ENCODE measurements at places on chromosomes 11 and 22. TPM values are rescaled to one million over a fixed set of nuclear protein-coding genes. Genes with fewer than 3 reads are reported as not detected.

GRCh38 chr11:132361011-132361550 lies 990.7 kb downstream of the NTM start:
- DNase-seq: no peak

DNA sequence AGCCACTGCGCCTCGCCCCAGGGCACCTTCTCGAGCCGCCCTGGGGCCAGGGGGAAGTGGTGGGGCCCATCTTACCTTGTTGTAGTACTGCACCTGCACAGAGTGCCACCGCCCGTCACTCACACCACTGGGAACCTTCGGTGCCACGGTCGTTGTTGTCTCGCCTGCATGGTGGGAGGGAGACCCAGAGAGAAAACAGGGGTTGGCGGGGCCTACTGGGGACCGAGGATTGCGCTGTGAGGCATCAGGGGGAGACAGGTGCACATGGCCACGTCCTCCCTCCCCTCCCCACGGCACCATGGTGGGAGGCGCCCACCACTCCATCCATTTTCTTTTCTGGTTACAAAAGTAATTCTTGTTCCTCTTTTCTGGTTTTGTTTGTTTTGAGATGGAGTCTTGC lies 97.8 kb downstream of the TRMU start:
- DNase-seq: no peak

GRCh38 chr11:8810540-8811301 lies 100.3 kb upstream of the AKIP1 start:
- no peak for DNase-seq

GRCh38 chr11:120511820-120512738 lies 531 bp downstream of the GRIK4 start:
- DNase-seq: peak; percentile 41

DNA sequence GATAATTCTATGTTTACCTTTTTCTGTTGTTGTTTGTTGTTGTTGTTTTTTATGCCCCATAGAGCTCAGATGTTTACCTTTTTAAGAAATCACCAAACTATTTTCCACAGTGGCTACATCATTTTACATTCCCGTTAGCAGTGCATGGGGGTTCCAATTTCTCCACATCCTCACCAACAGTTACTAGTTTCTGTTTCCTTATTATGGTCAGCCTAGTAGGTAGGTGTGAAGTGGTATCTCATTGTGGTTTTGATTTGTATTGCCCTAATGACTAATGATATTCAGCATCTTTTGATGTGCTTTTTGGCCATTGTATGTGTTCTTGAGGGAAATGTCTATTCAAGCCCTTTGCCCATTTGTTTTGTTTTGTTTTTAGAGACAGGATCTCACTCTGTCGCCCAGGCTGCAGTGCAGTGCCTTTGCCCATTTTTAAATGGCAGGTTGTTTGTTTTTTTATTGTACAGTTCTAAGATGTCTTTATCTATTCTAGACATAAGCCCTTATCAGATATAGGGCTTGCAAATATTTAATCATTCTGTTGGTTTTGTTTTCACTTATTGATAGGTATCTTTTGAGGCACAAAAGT lies 27.5 kb downstream of the CHEK2 start:
- DNase-seq: no peak

DNA sequence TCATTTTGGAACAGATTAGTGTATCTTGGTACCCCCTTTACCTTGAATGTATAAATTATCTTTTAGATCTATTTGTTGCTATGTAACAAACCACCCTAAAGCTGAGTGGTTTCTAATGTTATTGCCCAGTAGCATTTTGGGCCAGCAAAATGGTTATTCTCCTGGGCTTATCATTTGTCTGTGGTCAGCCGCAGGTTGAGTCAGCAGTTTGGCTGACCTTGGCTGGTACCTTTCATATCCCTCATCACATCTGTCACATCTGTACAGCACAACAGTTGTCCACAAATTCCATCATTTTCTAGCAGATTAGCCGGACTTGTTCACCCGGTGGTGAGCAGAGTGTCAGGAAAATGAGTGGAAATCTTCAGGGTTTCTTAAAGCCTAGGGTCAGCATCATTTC lies 588.5 kb upstream of the ARHGAP42 start:
- no peak for DNase-seq

DNA sequence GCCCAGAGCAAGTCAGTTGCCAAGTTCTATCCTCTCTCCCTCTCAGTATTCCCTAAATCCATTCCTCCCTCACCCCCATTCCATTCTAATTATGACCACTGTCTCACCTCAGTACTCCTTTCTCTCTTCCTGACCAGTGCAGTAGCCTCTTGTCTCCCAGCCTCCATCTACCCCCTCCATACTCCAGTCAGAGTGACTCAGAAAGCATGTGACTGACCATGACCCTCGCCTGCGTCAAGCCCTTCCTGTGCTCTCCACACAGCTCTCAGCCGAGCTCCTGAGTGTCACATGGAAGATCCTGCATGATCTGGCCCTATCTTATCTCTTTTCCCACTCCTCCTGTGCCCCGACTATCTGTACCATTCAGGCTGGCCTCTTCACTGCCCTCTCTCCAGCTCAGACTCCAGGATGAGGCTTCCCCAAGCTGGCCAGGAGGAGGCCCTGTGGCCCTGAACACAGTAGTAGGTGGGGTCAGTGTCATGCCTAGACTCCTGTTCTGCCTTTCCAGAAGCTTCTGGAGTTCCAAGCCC lies 42.6 kb downstream of the NEU3 start:
- no peak for DNase-seq

- no peak for DNase-seq
Observed at GRCh38 chr11:17637901-17638300, 81.5 kb upstream of the MYOD1 start.

DNA sequence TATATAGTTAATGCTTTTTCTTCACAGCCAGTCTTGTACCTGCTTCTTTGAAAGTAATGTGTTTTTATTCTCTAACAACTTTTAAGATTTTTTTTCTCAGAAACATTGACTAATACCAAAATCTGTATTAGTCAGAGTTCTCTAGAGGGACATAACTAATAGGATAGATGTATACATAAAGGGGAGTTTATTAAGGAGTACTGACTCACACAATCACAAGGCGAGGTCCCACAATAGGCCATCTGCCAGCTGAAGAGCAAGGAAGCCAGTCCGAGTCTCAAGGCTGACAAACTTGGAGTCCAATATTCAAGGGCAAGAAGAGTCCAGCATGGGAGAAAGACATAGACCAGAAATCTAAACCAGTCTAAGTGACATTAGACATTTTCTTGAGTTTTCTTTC lies 140.0 kb downstream of the RAB38 start:
- no peak for DNase-seq

DNA sequence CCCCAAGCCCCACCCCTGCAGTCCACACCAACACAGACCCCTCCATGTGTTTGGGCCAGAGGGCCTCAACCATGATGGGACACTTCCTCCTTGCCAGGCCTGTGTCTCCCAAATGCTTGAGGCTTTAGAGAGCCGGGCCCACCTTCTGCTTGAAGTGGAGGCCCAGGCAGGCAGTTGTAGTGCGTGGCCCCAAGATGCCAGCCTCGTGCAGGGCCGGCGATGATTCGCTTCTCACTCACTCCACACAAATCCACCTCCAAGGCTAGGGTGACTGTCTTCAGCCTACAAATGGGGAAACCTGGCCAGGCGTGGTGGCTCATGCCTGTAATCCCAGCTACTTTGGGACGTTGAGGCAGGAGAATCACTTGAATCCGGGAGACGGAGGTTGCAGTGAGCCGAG lies 5.7 kb downstream of the PRR5 start:
- DNase-seq: no peak

GRCh38 chr11:84215672-84216071 lies 929.5 kb upstream of the CCDC90B start:
- no peak for DNase-seq

DNA sequence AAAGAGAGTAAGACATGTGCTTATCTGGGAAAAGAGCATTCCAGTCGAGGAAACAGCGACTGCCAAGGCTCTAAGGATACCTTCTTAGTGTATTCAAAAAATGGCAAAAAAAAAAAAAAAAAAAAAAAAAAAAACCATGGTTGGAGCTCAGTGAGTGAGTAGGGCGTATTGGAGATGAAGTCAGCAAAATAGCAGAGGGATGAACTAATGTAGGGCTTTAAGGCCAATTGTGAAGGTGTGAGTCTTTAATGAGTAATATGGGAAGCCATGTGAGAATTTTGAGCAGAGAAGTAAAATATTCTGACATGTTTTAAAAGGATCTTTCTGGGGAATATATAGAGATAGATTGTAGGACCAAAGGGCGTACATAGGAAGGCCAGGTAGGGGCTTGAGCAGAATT lies 498.6 kb upstream of the ISX start:
- DNase-seq: no peak

- no peak for DNase-seq
Observed at GRCh38 chr11:120906766-120907165, 117.1 kb upstream of the TBCEL start.

- no peak for DNase-seq
Observed at GRCh38 chr11:128525411-128526243, 61.7 kb downstream of the ETS1 start.

DNA sequence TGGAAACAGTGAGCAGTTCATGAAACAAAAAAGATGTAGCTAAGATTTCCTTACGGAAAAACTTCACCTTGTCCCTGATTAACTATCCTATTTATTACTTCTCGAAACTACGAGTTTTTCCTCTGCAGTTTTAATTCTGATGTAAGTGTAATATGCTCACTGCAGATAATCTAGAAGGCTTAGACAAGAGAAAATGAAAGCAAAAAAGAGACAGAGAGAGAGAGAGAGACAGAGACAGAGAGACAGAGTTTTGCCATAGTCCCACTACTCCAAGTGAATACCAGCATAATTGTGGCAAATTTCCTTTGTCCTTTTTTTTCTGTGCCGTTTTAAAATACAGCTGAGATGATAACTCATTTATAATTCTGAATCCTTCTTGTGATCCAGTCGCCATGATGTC lies 24.8 kb downstream of the FSHB start:
- DNase-seq: no peak

DNA sequence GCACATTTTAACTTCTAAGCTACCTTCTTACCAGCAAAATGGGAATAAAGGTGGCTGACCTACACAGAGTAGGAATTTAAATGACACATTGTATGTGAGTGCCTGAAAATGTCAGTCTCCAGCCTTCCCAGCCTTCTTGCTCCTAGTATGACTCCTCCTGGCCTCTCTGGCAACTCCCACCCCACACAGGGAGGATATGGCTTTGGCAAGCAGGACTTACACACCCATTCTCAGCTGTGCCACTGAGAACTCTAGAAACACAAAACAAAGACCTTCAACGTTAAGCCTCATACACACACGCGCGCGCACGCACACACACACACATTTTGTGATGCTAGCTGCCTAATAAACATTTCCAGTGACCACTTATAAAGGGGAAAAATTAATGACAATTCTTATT lies 65.8 kb downstream of the PACSIN2 start:
- DNase-seq: no peak

DNA sequence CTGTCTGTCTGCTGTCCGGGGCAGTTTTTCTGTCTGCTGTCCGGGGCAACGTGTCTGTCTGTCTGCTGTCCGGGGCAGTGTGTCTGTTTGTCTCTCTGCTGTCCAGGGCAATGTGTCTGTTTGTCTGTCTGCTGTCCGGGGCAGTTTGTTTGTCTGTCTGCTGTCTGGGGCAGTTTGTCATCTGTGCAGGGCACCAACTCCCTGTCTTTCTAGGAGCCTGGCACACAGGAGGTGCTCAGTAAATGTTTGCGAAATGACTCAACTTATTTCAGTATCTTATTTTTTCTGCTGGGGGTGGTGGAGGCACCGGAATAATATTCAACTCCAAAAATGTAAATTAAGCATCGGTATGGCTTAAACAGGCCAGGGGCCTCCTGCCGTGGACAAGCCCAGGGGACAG lies 12.0 kb upstream of the TTLL12 start:
- no peak for DNase-seq

DNA sequence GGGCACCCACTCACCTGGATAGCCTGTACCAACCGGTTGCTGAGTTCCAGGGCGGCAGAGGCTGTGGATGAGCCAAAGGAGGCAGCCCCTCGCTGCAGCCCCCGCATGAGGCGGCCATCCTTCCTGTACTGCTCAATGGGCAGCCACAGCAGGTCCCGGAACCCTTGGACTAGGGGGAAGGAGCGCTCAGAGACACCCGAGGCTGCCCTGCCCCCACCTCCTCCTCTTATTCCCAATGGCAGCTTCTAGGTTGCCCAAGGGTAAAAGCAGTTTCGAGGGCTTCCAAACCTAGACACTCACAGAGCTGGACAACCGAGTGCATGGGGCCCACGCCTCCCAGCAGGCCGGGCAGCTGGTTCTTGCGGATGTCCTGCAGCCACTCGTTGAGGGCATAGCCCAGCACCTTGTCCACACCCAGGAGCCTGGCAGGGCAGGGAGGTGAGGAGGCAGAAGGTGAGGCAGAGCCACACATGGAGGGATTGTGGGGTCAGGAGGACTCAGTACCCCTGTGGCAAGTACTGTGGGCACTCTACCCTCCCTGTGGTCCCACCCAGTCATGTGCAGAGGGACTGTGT lies 18.1 kb upstream of the EHD1 start:
- DNase-seq: no peak

DNA sequence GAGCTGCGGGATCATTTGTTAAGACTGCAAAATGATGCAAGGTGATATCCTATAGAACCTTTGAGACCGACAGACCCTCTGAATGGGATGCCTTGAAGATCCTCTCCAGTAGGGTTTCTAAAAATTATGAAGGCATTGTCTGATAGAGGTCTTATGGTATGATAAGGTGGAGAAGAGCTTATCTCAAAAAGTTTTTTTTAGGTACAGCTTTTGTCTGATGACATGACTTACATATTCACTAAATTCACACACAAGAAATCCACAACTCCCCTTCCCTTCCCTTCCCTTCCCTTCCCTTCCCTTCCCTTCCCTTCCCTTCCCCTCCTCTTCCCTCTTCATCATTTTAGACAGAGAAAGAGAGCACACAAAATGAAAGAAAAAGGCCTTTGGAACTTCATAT lies 118.4 kb upstream of the CTSC start:
- DNase-seq: no peak

DNA sequence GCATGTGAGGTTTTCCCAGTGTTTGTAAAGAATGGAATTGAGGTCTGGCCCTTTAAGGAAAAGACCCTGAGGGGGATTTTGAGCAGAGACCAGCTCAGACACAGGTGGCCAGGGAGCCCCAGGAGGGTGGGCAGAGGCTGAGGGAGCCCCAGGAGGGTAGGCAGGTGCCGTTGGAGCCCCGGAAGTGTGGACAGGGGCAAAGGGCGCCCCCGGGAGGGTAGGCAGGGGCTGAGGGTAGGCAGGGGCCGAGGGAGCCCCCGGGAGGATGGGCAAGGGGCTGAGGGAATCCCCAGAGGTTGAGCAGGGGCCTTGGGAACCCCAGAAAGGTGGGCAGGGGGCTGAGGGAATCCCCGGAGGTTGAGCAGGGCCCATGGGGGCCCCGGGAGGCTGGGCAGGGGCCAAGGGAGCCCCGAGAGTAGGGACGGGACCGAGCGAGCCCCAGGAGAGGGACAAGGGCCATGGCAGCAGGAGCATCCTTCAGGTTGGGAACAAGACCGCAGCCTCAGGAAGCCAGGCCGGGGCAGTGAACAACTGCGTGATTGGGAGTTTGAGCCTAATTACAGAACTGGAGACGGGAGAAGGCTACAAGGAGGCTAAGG lies 292.0 kb downstream of the BRD1 start:
- no peak for DNase-seq

The CHRDL2 gene
- total RNA-seq: 2.5 TPM

The EXPH5 gene
- total RNA-seq: 18.1 TPM

The OR51E2 gene
- total RNA-seq: not detected

The FLRT1 gene
- total RNA-seq: 0.14 TPM

The MS4A7 gene
- not detected for total RNA-seq

The MIAT gene
- 0.41 TPM for total RNA-seq

The DDI1 gene
- not detected for total RNA-seq
